ENCODE measurements at places on chromosomes 4 and X.
A peak's percentile ranks its signal among the peaks of the same experiment; 100 is the strongest.

GRCh38 chr4:83179205-83179604 lies 64.7 kb upstream of the PLAC8 start:
- DNase-seq = no peak
- no peaks in the 10 kb centered on the region for H3K27me3 ChIP-seq
- no peak overlapping the region for H3K4me3 ChIP-seq
- H3K27ac ChIP-seq = no peak overlapping the region
- H3K4me1 ChIP-seq = no peaks in the 10 kb centered on the region

GRCh38 chr4:52987392-52988056 lies 125.4 kb downstream of the RASL11B start:
- H3K27ac ChIP-seq = no peak overlapping the region
- H3K4me3 ChIP-seq = no peak overlapping the region
- H3K27me3 ChIP-seq = no peaks in the 10 kb centered on the region
- DNase-seq = no peak
- H3K36me3 ChIP-seq = no peaks in the 10 kb centered on the region
- no peaks in the 10 kb centered on the region for H3K4me1 ChIP-seq

- H3K36me3 ChIP-seq = peaks cover 25% of the 10 kb centered on the region
- DNase-seq = no peak
- H3K27ac ChIP-seq = no peak overlapping the region
- no peaks in the 10 kb centered on the region for H3K4me1 ChIP-seq
- H3K27me3 ChIP-seq = no peaks in the 10 kb centered on the region
- no peak overlapping the region for H3K4me3 ChIP-seq
These were observed 2.7 kb upstream of the SLC25A5 start for GRCh38 chrX:119465555-119465954.

DNA sequence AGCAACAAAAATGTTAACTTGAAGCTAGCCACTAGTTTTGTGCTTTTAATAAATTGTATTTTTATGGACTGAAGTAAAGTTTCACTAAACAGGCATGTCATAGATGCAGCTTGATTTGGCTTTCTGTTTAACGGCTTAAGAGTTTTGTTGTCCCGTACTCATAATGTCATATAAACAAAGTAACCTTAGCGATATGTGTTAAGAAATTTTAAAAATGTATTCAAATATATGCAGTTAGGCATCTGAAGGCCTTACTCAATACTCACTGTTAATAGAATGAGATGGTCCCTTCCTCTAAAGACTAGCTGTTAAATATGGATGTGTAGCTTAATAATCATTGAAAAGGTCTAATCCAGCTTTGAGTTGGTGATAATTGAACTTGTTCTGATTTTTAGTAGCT lies 1.0 kb upstream of the SCLT1 start:
- peaks cover 6% of the 10 kb centered on the region for H3K36me3 ChIP-seq
- no peaks in the 10 kb centered on the region for H3K27me3 ChIP-seq
- no peak overlapping the region for H3K27ac ChIP-seq
- no peak overlapping the region for H3K4me3 ChIP-seq
- peaks cover 3% of the 10 kb centered on the region for H3K4me1 ChIP-seq

DNA sequence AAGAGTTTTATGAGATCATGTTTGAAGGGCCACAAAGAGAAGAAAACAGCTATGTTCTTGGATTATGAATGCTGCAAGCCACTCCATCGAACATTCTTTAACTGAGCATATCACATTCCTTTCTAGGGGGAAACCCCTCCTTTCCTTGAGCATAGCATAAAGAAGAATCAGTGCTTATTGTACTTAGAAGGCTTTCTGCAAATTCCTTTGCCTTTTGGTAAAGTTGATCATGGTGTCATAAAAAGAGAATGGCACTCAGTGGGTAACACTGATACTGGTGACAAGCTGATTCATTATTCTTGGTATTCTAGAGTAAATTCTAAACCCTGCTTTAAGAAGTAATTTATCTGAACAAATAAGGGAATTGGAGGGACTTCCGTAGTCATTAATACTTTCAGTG lies 88.5 kb upstream of the GPR34 start:
- no peaks in the 10 kb centered on the region for H3K27me3 ChIP-seq
- no peaks in the 10 kb centered on the region for H3K36me3 ChIP-seq
- H3K27ac ChIP-seq = peak overlapping the region; percentile 61
- H3K4me3 ChIP-seq = no peak overlapping the region
- peaks cover 8% of the 10 kb centered on the region for H3K4me1 ChIP-seq
- no peak for DNase-seq

GRCh38 chr4:75235359-75235951 lies 278.7 kb downstream of the RCHY1 start:
- no peaks in the 10 kb centered on the region for H3K36me3 ChIP-seq
- H3K4me1 ChIP-seq = no peaks in the 10 kb centered on the region

- H3K27me3 ChIP-seq = peaks cover 13% of the 10 kb centered on the region
- no peaks in the 10 kb centered on the region for H3K4me1 ChIP-seq
- no peaks in the 10 kb centered on the region for H3K36me3 ChIP-seq
- H3K4me3 ChIP-seq = no peak overlapping the region
- H3K27ac ChIP-seq = no peak overlapping the region
- peak; percentile 2 for DNase-seq
These were observed 63.7 kb downstream of the ADAMTS3 start for GRCh38 chr4:72505314-72505744.

DNA sequence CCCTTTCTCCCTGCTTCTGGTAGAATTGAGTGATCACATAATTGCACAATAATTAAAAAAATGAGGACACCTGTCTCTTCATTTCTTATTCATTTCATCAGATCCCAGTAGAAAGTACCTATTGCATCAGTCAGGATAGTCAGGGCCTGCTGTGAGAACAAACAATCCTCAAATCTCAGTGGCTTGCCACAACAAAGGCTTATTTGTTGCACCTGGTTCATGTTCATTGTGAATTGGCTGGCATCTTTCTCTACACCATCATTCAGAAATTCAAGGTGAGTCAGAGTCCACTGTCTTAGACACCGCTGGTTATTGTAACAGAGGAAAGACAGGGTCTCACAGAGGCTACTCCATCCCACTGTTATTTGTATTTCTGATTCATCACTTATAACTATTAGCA lies 409.8 kb downstream of the STIM2 start:
- H3K36me3 ChIP-seq = peaks cover 6% of the 10 kb centered on the region
- no peaks in the 10 kb centered on the region for H3K27me3 ChIP-seq
- H3K4me3 ChIP-seq = no peak overlapping the region
- peak; percentile 15 for DNase-seq

GRCh38 chrX:125394449-125394848 lies 74.8 kb downstream of the TEX13C start:
- H3K4me1 ChIP-seq = no peaks in the 10 kb centered on the region
- DNase-seq = no peak
- no peaks in the 10 kb centered on the region for H3K36me3 ChIP-seq
- H3K27me3 ChIP-seq = no peaks in the 10 kb centered on the region

- DNase-seq = peak; percentile 29
- H3K36me3 ChIP-seq = peaks cover 5% of the 10 kb centered on the region
- peak overlapping the region; percentile 59 for H3K4me3 ChIP-seq
- H3K27me3 ChIP-seq = no peaks in the 10 kb centered on the region
- H3K4me1 ChIP-seq = no peaks in the 10 kb centered on the region
- peak overlapping the region; percentile 90 for H3K27ac ChIP-seq
These were observed 194.0 kb downstream of the GASK1B start for GRCh38 chr4:157978680-157979361.

DNA sequence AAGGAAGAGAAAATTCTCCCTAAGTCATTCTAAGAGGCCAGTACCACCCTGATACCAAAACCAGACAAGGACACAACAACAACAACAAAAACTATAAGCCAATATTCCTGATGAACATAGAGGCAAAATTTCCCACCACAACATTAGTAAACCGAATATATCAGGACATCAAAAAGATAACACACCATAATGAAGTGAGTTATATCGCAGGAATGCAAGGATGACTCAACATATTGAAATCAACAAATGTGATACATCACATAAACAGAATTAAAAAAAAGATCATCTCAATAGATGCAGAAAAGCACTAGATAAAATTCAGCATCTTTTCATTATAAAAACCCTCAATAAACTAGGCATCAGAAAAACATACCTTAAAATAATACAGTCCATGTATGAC lies 1844.4 kb upstream of the PCDH10 start:
- no peak overlapping the region for H3K27ac ChIP-seq
- H3K4me3 ChIP-seq = no peak overlapping the region
- no peak for DNase-seq

DNA sequence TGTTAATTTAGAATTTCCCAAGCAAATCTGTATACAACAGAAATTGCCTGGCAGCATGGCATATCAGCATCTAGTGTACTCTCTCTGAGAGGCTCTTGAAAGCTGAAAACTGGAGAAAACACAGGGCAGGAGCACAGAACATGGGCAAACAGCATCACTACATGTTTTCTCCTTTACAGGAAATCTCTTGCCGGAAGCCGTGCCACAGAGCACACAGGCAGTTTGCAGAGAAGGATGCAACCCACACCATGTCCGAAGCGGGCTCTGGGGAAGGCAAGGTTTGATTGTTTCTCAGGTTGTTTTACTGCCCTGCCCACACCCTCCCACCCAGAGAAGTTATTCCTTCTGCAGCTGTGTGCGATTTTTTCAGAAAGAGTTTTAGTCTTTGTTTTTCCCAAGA lies 41.1 kb upstream of the FAM9C start:
- H3K27me3 ChIP-seq = no peaks in the 10 kb centered on the region
- H3K36me3 ChIP-seq = peaks cover 16% of the 10 kb centered on the region

DNA sequence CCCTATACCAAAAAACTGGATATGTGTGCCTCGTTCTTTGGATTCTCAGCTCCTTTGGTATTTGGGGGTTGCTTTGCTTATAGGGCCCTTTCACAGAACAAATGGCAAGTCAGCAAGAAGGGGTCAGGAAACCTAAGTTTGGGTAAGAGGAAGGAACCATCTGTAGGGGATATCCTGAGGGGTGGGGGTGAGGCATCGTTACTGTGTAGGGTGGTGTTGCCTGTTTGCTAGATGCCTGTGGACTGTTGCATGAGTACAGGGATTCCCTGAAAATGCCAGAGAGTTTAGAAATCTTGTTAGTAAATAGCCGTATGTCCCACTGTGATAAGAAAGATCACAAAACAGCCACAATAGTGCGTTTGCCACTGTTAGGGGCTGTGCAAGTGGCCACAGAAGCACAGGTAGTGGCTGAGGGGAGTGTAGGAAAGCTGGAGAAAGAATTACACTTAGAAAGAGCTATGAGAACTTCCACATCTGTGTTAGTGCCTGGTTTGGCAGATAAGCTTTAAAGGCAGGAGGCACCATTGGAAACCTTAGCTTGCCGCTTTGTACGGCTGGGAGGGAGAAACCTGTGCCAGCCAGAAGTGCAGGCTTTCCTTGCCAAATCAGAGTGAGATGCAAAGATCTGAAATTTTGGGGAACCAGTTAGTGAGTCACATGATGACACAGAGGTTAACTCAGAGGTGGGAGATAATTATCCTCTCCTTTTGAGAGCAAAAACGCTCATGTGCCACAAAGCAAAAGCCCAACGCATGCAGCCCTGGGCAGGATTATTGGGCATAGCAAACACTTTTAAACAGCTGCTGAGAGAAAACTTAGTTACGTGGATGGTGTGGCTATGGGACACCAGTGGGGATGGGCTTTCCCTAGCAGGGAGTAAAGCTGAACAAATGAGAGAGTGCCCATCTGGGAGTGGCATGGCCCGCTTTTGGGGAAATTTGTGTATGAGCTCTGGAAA lies 343.7 kb downstream of the ARAP2 start:
- H3K36me3 ChIP-seq = no peaks in the 10 kb centered on the region
- H3K27ac ChIP-seq = no peak overlapping the region
- DNase-seq = no peak
- H3K4me1 ChIP-seq = no peaks in the 10 kb centered on the region

- no peak for DNase-seq
- H3K27ac ChIP-seq = no peak overlapping the region
- H3K4me1 ChIP-seq = no peaks in the 10 kb centered on the region
- H3K36me3 ChIP-seq = no peaks in the 10 kb centered on the region
- no peak overlapping the region for H3K4me3 ChIP-seq
These were observed 22.9 kb downstream of the ABLIM2 start for GRCh38 chr4:8135666-8136065.

DNA sequence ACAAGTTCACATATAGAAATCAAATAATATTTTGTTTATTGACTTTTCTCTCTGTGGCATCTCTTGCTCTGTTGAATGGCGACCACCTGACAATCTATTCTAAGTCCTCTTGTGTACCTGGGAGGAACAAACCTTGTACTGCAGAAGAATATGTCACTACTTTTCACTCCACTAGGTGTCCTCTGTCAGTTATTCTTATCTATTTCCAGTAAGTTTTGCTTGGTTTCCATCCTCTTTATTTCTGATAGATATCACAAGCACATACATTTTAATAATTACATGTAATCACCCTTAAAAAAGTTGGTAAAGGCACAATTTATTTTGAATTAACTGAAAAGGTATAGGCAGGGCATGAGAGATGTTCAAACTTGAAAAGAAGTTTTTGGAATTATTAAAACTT lies 238.4 kb downstream of the SNCA start:
- H3K4me3 ChIP-seq = no peak overlapping the region
- no peaks in the 10 kb centered on the region for H3K4me1 ChIP-seq
- H3K36me3 ChIP-seq = no peaks in the 10 kb centered on the region
- H3K27ac ChIP-seq = no peak overlapping the region
- H3K27me3 ChIP-seq = no peaks in the 10 kb centered on the region

GRCh38 chrX:9577555-9577954 lies 112.7 kb downstream of the TBL1X start:
- DNase-seq = no peak
- H3K4me3 ChIP-seq = no peak overlapping the region
- H3K36me3 ChIP-seq = no peaks in the 10 kb centered on the region
- H3K27me3 ChIP-seq = no peaks in the 10 kb centered on the region
- no peaks in the 10 kb centered on the region for H3K4me1 ChIP-seq

DNA sequence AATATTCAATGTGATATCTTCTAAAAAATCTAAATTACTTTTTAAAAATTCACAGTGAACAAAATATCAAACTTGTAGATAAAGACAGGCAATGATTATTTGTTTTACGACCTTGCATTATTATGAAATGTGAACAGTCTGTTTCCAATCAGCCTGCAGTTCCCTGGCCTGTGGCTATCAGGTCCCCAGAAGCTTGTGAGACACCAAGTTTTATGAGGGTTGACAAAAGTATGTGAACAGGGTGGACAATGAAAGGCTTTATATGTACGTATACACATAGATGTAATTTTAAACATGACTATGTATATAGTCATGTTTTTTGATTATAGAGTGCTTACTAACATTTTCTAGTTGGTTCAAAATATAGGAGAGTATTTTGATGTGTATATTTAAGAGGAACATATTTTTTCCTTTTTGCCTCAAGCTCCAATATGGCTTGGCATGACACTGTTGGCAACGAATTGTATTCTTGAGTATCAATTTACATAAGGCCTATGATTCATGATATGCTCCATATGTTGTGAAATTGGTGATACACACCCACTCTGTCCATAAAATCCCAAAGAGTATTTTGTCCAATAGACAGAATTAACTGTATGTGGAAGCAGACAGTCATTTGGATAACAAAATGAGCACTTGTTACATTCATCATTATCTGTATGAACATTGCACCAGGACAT lies 55.7 kb downstream of the BTC start:
- no peaks in the 10 kb centered on the region for H3K4me1 ChIP-seq
- no peaks in the 10 kb centered on the region for H3K27me3 ChIP-seq
- DNase-seq = no peak
- H3K27ac ChIP-seq = no peak overlapping the region
- no peak overlapping the region for H3K4me3 ChIP-seq
- no peaks in the 10 kb centered on the region for H3K36me3 ChIP-seq

GRCh38 chr4:169184686-169185085 lies 86.1 kb downstream of the SH3RF1 start:
- peak overlapping the region; percentile 92 for H3K27ac ChIP-seq
- no peak for DNase-seq
- peaks cover 56% of the 10 kb centered on the region for H3K4me1 ChIP-seq
- H3K27me3 ChIP-seq = no peaks in the 10 kb centered on the region
- peaks cover 15% of the 10 kb centered on the region for H3K36me3 ChIP-seq
- peak overlapping the region; percentile 62 for H3K4me3 ChIP-seq

GRCh38 chr4:160880180-160880579 lies 1283.6 kb downstream of the FSTL5 start:
- H3K27me3 ChIP-seq = no peaks in the 10 kb centered on the region
- no peak for DNase-seq
- H3K4me1 ChIP-seq = no peaks in the 10 kb centered on the region

All from Calu3 (cell line).